NCI-H1092 (cell line): ENCODE measurements at places on chromosomes 1 and 21.

GRCh38 chr1:86423473-86423872 lies 498 bp upstream of the CLCA2 start:
- no peak for DNase-seq

GRCh38 chr1:159686599-159687299 lies 27.6 kb downstream of the CRP start:
- DNase-seq = no peak

GRCh38 chr1:55277377-55278130 lies 62.4 kb upstream of the USP24 start:
- DNase-seq = peak; percentile 8

DNA sequence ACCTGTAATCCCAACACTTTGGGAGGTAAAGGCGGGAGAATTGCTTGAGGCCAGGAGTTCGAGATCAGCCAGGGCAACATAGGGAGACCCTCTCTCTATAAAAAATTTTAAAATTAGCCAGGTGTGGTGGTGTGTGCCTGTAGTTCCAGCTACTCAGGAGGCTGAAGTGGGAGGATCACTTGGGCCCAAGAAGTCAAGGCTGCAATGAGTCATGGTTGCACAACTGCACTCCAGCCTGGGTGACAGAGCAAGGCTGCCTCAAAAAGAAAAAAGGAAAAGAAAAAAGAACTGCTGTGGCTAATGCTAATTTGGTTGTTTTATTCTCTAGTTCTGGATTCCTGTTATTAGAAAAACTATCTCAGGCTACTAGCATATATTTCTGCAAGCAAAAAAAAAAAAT lies 29.8 kb downstream of the DBT start:
- DNase-seq = no peak

GRCh38 chr1:11533790-11534787 lies 55.1 kb downstream of the DISP3 start:
- no peak for DNase-seq

DNA sequence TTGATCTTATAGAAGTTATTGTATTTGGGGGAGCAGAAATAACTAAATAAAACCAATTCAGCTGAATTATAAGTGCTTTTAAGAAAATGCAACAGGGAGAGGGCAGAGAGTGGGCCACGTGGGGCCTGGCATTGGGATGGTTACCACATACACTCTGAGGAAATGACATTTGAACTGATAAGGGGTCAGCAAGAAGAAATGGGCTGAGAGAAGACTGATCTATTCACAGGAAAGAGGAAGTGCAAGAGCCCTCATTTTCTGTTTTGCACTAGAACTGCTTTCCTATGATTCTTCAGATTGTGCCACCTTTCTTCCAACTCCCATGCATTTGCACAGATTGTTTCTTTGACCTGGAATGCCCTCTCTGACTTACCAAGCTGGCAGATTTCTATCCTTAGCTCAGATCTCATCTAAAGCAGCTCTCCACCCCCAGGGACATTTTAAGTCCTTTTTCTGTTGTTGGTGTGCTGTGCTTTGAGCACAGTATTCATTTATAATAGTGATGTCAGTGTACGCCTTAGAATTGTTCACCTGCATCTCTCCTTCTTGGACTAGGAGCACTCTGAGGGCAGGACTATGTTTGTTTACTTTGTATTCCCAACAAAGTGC lies 115.9 kb downstream of the FGGY start:
- DNase-seq = no peak
